H1 (cell line): ENCODE measurements at places on chromosomes 5 and 9.

- no peak for DNase-seq
Observed at GRCh38 chr5:100777680-100778300, 125.3 kb downstream of the ST8SIA4 start.

- DNase-seq, result no peak
Observed at GRCh38 chr5:121033334-121033733, 569.2 kb downstream of the PRR16 start.

DNA sequence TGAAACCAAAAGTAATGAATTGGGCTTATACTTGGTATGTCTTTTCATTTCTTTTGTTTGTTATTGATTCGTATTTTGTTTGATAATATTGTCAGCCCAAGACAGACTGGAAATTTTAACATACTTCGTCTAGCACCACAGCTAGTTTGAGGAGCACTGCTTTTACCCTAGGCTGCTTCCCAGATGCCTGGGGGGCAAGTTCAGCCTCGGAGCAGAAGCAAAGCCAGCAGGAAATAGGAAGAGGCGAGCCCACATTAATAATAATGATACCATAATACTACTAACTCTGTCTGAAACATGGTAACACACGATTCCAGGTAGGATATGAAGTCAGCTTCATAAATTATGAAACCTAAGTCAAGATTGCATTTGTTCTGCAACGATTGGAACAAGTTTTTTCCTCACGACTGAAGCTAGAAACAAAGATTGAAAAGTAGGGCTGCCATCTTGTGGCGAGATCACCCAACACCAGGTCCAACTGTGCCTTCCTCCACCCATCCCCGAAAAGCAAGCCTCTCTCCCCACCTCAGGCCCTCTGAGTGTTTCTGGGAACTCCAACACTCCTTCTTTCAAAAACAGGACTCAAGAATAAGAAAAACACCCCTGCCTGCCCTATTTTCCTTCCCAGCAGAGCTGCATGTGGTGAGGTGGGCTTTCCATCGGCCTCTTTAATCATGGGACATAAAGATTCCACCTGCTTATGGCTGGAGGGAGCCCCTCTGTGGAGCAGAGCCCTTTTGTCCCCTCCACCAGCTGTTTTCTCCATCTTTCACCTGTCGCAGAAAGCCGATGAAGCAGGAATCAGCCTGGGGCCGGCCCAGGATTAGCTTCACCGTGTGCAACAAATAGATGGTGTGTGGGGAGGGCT, 236.4 kb downstream of the CAAP1 start:
- peak; percentile 58 for DNase-seq

GRCh38 chr9:89813482-89813881, 208.7 kb downstream of the GADD45G start:
- no peak for DNase-seq

DNA sequence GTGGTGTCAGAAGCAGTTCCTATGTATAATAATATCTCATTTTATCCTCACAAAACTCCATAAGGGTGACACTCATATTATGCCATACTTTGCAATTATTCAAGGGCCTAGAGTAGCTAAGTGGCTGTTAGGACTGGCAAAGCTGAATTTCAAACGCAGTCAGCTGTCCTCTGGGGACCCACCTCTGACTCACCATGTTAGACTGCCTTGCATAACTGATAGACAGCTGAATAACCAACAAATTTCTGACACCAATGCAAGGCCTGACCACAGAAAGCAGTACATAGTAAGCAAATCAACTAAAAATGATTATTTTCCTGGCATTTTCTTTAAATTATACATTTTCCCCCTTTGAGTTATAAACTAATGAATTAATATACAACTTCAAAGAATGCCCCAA, 251.6 kb upstream of the PTGER4 start:
- no peak for DNase-seq

DNA sequence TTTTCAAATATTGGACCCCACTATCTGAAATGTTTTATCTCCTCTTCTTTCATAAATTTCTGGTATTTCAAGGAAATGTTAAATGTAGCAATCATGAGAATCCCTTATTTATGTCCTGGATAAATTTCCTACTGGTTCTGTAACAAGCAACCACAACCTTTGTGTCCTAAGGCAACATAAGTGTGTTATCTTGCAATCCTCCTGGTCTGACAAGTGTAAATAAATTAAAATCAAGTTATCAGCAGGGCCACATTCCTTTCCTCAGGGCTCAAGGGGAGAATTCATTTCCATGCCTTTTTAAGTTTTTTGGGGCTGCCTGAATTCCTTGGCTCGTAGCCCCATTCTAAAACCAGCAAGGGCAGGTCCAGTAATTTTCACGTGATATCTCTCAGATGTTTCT, 83.2 kb downstream of the CDH9 start:
- DNase-seq, result no peak

- no peak for DNase-seq
Observed at GRCh38 chr5:120599576-120599975, 135.5 kb downstream of the PRR16 start.

DNA sequence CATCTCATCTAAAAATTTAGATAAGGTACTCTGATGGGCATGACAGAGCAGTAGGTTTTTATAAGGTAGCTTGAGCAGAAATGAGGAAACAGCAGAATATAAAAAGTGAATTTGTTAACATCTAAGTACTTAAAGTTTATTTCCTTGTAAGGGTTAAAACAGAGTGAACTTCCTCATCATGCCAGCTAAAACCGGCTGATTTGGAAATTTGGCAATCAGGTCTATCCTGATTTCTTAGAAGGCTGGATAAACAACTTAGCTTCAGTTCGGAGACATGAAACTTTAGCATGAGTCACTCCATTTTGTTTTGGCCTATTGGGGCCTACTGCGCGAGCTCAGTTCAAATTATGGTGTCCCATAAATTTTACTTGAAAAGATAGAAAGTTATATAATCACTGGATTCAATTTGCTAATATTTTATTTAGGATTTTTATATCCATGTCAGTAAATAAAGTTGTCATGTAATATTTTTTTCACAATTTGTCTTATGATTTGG, 241.6 kb upstream of the RORB start:
- DNase-seq, result no peak

DNA sequence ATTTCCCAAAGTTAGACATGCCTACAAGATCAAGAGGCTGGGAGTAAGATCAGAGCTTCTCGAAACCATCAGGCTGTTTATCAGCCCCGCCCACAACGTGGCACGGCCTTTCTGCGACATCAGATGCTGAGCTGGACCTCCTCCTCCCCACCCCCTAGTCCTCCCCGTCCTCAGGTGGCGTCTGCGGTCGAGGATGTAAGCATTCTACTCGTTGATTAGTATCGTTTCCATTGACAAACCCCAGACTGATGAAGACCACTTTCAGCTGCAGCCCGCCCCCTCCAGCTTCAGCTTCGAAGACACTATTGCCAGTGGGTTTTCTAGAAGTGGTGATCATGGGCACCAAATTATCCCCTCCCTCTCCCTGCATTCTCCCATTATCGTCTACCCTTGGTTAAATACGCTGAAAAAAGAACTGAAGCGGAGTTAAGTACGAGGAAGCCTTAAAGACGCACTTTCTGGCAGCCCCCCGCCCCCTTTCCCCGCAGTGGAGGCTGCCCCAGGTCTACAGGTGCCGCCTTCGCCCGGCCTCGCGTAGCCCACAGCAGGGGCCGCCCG, 1.1 kb downstream of the PPIC start:
- DNase-seq, result peak; percentile 29

DNA sequence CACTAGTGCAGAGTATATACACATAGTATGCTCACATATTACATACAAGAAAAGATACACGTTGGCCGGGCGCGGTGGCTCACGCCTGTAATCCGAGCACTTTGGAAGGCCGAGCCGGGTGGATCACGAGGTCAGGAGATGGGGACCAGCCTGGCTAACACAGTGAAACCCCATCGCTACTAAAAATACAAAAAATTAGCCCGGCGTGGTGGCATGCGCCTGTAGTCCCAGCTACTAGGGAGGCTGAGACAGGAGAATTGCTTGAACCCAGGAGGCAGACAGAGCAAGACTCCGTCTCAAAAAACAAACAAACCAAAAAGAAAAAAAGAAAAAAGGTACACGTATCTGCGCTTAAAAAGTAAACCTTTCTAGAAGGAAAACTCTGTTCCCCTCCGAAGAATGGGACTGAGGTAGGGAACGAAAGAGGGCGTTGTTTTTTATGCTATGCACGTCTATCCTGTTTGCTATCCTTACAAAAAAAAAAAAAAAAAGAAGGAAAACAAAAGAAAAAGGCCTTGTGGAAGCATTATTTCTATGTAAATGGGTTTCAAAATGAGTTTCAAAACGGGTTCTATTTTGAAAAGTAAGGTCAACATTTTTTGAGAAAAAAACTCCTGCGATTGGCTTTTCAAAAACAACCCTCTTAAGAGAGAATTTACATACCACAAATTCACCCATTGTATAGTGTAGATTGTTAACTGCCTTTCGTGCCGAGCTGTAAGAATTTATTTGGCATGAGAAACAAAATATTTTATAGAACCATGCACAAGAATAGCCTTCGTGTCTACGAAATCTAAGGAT, 1.2 kb downstream of the AK3 start:
- no peak for DNase-seq

GRCh38 chr9:3045153-3045552, 201.3 kb upstream of the PUM3 start:
- no peak for DNase-seq

DNA sequence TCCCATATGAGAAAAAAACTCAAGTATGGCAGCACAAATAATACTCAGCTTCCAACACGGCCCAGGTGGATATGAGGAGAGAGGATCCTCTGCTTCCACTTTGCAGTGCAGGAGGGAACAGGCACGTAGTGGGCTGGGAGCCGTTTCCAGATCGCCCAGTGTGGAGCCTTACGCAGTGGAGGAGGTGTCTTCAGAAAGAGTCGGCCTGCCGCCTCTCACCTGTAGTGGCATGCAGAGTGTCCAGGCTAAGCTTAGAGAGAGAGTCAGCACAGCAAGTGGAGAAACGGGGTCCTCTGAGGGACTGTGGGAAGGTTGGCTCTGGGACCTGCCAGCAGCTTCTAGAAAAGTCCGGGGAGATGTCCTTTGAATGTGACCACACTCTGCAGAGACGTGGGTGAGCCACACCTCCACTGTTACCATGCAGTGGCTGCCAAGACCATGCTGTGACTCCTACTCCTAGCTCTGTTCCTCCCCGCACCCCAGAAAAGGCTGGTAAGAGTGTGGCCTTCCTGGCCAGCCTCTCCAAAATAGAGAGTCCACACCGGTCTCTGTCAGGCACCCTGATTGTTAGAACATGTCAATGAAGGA, 3.5 kb upstream of the SEMA4D start:
- no peak for DNase-seq

DNA sequence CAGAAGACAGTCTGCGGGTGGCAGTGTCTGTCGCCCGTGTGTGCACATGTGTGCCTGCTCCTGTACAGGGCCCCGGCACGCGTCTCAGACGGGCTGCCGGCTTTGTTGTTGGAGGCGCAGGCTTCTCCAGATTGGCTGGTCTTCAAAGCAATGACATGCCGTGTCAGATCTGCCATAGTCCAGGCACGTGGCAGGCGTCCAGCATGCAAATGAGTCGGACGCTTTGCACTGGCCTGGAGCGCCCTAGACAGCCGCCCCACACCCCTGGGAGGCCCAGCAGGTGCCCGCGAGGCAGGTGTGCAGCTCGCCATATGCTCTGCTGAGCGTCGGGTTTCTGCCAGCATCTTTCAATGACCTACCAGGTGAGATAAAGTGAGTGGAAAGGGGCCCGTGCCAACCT, 71.5 kb downstream of the GADD45G start:
- no peak for DNase-seq

DNA sequence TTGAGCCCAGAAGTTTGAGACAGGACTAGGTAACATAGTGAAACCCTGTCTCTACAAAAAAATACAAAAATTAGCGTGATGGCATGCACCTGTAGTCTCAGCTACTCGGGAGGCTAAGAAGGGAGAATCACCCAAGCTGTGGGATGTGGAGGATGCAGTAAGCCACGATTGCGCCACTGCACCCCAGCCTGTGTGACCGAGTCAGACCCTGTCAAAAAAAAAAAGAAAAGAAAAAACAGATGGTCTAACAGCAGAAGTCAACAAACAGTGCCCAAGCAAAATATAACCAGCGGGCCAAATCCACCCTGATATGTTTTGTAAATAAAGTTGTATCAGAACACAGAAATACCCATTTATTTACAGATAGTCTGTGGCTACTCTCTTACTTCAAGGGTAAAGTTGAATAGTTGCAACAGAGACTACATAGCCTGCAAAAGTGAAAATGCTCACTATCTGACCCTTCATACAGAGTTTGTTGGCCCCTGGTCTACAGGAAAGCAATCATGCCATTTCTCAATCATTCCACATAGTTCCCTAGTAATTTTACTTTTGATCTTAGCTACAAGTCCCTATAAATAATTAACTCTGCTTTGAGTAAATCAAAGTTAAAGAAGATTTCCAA, 383.7 kb downstream of the TLE1 start:
- no peak for DNase-seq

DNA sequence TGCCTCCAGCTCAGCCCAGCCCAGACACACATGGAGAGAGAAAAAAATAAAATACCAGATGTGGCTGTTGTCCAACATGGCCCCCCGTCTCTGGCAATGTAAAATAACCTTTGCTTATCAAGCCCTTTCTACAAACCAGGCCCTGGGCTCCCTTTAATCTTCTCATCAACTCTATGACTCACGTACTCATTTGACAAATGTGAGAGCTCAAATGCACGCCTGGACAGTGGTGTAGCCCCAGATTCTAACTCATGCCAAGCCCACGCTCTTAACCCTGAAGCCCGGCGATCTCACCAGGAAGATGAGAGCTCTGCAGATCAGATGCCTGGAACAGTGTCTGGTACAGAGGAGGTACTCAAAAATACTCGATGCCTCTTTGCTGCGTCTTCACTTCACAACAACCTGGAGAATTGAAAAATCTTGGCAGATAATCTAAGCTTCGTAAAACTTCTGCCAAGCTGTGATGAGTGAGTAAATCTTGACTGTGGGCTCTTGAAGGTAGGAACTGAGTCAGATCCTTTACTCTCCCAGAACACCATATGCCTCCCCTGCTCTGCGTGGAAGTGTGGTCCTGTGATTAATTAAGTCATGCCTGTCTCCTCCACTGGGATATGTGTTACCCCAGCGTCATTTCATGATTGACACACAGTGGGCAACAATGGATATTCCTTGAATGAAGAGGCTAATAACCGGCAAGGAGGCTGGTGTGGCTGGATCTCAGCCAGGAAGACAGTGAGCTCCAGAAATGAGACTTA, 102.0 kb upstream of the FSTL4 start:
- no peak for DNase-seq

- no peak for DNase-seq
Observed at GRCh38 chr9:18423791-18424531, 50.0 kb upstream of the ADAMTSL1 start.

DNA sequence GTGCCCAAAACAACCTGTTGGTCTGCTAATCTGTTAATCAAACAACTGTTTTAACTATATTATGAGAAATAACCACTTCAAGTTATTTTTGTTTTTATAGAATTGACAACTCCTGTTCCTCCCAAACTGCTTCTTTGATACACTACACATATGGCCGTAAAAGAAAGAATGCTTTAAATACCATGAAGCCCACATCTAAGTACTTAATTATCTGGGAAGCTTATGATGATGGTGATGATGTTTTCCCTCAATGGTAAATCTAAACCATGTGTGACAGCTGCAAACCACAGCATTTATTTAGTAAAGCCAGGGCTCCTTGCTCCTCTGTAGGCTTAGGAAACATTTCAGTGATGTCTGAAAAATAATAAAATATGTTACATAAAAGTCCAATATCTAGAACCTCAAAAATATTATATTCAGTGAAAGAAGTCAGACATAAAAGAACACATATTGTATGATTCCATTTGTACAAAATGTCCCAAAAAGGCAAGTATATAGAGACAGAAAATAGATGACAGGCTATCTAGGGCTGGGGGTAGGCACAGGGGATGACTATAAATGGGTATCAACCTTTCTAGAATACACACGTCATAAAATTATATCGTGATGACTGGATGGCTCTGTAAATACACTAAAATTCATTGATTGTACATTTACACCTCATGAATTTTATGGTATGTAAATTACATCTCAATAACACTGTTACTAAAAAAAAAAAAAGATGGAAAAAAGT, 154.1 kb downstream of the EFNA5 start:
- DNase-seq, result no peak
